Immature natural killer cell (primary cell): ENCODE measurements at places on chromosomes 5 and 9. TPM values are rescaled to one million over a fixed set of nuclear protein-coding genes. Genes with fewer than 3 reads are reported as not detected.

GRCh38 chr9:91847581-91848091 is 102.4 kb downstream of the ROR2 start:
- peaks cover 14% of the 10 kb centered on the region for H3K27me3 ChIP-seq
- no peaks in the 10 kb centered on the region for H3K36me3 ChIP-seq
- peaks cover 5% of the 10 kb centered on the region for H3K4me1 ChIP-seq
- DNase-seq, result no peak
- no peak overlapping the region for H3K27ac ChIP-seq

DNA sequence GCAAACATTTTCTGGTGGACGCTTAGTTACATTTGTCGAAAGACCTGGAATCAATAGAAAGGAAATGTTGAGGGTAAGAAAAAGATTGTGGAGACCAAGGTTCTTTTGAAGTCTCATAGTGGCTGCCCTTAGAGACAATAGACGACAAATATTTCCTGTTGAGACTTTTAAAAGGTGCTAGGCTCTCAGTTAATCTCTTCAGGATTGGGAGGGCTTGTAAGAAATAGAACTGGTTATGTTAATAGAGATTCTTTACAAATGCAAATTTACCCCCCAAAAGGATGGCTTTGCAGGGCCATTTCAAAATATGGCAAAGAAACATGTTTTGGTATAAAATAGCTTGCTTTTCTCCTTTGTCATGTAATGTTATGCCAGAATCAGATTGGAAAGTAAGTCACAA is 428.2 kb upstream of the CTNND2 start:
- DNase-seq, result no peak
- H3K4me3 ChIP-seq, result no peak overlapping the region
- H3K27ac ChIP-seq, result no peak overlapping the region

GRCh38 chr5:9834871-9835770 is 205.0 kb upstream of the TAS2R1 start:
- DNase-seq, result no peak
- H3K36me3 ChIP-seq, result no peaks in the 10 kb centered on the region
- no peaks in the 10 kb centered on the region for H3K4me1 ChIP-seq
- H3K27me3 ChIP-seq, result no peaks in the 10 kb centered on the region
- no peak overlapping the region for H3K27ac ChIP-seq

- peaks cover 10% of the 10 kb centered on the region for H3K27me3 ChIP-seq
- H3K4me3 ChIP-seq, result peak within 1 kb of the TSS; percentile 40
- peak within 1 kb of the TSS; percentile 94 for H3K27ac ChIP-seq
- H3K4me1 ChIP-seq, result peaks cover 84% of the 10 kb centered on the region
- peaks cover 18% of the 10 kb centered on the region for H3K36me3 ChIP-seq
- DNase-seq, result no peak
Measured at GRCh38 chr5:76622973-76623596, at the start of gene F2RL2. F2RL2 (minus strand) TSS chr5:76623403; CDS start chr5:76623230, 173 bp downstream.

GRCh38 chr5:113034182-113034773 is 57.7 kb downstream of the DCP2 start:
- peaks cover 5% of the 10 kb centered on the region for H3K27me3 ChIP-seq
- H3K36me3 ChIP-seq, result peaks cover 11% of the 10 kb centered on the region
- H3K27ac ChIP-seq, result peak overlapping the region; percentile 40

GRCh38 chr9:125763394-125763801 is 16.2 kb downstream of the PBX3 start:
- H3K4me3 ChIP-seq, result no peak overlapping the region
- DNase-seq, result no peak
- no peaks in the 10 kb centered on the region for H3K27me3 ChIP-seq
- H3K27ac ChIP-seq, result no peak overlapping the region

DNA sequence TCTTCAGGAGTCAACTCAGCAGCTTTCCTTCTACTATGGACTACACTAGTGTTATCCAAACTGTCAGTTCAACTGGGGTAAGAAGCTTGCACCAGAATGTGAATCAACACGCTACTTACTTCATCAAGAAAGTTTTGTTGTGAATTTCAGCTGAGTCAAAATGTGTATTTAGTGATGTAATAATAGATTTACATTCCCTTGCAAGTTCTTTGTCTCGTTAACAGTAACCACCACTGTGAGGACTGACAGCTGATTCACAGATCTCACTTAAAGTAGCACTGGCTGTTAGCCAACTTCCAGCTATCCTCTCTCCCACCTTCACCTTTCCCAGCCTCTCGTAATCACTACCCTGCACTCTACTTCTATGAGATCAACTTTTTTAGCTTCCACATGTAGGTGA is 445.3 kb downstream of the NTRK2 start:
- no peak for DNase-seq
- no peak overlapping the region for H3K27ac ChIP-seq
- no peaks in the 10 kb centered on the region for H3K36me3 ChIP-seq
- peaks cover 3% of the 10 kb centered on the region for H3K27me3 ChIP-seq
- no peaks in the 10 kb centered on the region for H3K4me1 ChIP-seq

DNA sequence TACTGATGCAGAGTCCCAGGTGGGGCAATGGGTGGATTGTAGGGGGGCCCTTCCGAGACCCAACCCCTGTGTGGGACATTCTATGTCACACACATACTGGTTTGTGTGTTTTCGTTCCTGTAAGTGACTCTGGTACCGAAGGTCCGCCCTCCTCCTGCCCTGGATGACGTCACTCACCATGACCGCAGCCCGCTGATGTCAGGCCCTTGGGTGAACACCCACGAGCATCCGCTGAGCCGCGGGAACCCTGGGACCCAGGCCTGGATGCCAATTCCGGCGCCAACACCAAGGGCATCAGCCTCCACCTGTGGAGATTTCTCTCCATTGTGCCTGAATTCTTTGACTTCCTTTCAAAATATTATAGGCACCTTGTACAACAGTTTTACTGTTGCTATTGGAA is 184.3 kb downstream of the MTRR start:
- no peaks in the 10 kb centered on the region for H3K36me3 ChIP-seq
- DNase-seq, result no peak
- peaks cover 1% of the 10 kb centered on the region for H3K27me3 ChIP-seq
- H3K4me3 ChIP-seq, result no peak overlapping the region

- H3K4me3 ChIP-seq, result no peak overlapping the region
- no peaks in the 10 kb centered on the region for H3K4me1 ChIP-seq
- H3K27ac ChIP-seq, result no peak overlapping the region
Measured at GRCh38 chr9:849431-849830, 7.9 kb downstream of the DMRT1 start.

DNA sequence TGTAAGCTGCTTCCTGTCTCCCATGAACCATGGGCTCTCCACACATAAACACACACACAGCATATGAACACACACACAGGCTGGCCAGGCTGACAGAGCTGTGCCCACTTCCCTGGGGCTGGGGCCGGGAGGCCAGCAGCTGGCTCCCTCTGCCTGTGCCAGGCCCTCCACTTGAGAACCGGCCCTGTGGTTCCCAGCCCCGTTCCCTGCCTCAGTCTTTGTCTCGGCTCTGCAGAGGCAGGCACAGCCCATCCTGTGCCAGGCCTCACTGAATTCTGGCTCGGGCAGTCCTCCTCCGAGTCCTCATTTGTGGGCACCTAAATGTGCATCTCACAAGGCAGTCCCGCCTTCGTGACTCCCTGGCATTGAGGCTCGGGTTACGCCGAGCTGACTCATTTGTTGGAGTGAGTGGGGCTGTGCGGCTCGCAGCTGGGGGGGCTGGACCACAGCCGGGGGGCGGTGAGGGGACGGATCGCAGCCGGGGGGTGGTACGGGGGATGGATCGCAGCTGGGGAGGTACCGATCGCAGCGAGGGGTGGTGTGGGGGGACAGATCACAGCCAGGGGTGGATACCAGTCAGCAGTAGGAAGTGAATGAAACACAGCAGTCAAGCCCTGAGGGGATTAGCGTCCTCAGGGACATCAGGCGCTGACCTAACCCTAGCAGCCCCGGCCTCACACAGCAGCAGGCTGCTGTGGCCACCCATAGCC is 72.3 kb downstream of the PSMB7 start:
- peak overlapping the region; percentile 35 for H3K27ac ChIP-seq
- H3K4me1 ChIP-seq, result no peaks in the 10 kb centered on the region
- H3K27me3 ChIP-seq, result no peaks in the 10 kb centered on the region
- H3K4me3 ChIP-seq, result no peak overlapping the region
- DNase-seq, result no peak
- H3K36me3 ChIP-seq, result peaks cover 8% of the 10 kb centered on the region

GRCh38 chr9:81082221-81082620 is 607.1 kb downstream of the TLE1 start:
- H3K4me3 ChIP-seq, result no peak overlapping the region
- no peak overlapping the region for H3K27ac ChIP-seq
- H3K27me3 ChIP-seq, result no peaks in the 10 kb centered on the region
- H3K4me1 ChIP-seq, result no peaks in the 10 kb centered on the region

The EQTN gene
- polyA plus RNA-seq, result not detected

The TPPP gene
- polyA plus RNA-seq, result 0.19 TPM
